ENCODE measurements at places on chromosomes 4 and X.

GRCh38 chr4:33959519-33959918, 2284.8 kb downstream of the ARAP2 start:
- peak; percentile 47 for DNase-seq

GRCh38 chrX:123357941-123358340, 173.9 kb downstream of the GRIA3 start:
- no peak for DNase-seq

GRCh38 chr4:87633243-87633642, 16.8 kb upstream of the DMP1 start:
- no peak for DNase-seq

- DNase-seq, result no peak
These were observed 886 bp upstream of the WWC2 start for GRCh38 chr4:183098019-183098722.

DNA sequence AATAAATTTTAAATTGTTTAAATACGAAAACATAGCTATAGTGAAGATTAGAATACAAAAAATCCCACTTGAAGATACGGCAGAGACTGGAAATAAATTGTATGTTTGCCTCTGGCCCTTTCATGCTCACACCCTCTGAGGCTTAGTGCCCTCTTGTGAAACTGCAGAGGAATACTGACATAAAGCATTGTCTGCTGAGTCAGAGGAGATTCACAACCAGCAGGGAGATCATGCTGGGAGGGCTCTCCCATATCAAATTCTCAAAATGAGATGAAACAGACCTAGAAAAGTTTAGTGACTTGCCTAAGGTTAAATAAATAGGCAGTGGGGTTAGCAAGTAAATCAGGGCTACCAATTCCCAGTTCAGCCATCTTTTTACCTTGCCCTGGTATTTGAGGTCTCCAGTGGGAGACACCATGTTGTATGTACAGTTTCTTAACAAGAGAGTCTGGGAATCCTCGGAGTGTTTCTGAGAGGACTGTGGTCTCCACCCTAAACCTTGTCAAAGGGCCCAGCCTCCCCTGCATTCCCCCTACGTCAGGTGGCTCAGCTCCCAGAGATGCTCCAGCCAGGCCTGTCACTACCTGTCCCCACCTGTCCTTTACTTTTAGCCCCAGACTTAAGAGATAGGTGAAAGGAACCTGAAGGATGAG, 581.4 kb upstream of the DIPK2B start:
- DNase-seq, result no peak

Data from NCI-H774 (cell line).